Stimulated activated CD4-positive, alpha-beta T cell treated with anti-CD3 and anti-CD28 coated beads, TNF-alpha, amount 100 ng/mL, for 1 hour (primary cell): ENCODE measurements at places on chromosomes 4 and X.

GRCh38 chr4:112288455-112288854, 2.8 kb upstream of the TIFA start:
- no peak for DNase-seq

DNA sequence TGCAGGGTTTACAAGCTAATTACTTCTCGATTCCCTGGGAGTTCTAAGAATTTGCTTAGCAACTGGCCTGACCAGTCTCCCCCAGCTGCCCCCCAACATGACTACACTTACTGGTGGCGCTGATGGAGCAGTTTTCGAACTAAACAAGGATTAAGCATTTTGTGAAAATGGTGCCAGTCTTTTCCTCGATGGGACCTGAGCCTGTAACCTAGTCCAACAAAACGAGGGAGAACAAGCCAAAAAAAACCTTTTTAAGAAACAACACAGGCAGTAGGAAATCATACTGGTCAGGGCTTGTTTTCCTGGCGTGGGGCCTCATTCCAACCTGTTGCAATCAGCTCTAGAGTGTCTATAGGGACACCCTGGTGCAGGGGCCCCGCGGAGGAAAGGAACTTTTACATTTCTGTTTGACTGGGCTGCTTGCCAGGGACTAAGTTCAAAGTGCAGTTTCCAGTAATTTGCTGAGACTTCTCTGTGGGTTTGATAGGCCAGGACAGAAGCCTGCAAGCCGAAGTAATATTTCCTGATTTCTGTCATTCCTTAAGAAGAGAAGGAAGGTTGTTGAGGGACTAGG, 158.7 kb downstream of the SPRY1 start:
- DNase-seq: no peak

DNA sequence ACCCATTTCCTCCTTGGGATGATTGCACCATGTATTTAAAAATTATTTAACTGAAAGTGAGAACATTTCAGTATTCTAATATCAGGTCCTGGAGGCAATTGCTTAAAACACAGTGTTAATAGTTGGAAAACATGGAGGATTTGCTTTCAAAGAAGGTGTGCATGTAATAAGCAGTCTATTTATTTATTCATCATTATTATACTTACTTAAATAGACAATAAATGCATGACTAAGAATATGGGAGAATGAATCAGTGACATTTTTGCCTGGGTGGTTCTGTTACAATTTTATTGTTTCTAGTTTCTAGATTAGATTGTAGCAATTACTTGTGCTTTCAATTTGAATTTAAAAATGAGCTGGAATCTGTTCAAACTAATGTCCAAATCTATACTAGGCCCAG, 145.5 kb downstream of the AREG start:
- no peak for DNase-seq

GRCh38 chrX:108347800-108348199, 90.4 kb downstream of the COL4A6 start:
- no peak for DNase-seq

- DNase-seq: no peak
Observed at GRCh38 chr4:22514481-22514880, 1.4 kb downstream of the ADGRA3 start.

DNA sequence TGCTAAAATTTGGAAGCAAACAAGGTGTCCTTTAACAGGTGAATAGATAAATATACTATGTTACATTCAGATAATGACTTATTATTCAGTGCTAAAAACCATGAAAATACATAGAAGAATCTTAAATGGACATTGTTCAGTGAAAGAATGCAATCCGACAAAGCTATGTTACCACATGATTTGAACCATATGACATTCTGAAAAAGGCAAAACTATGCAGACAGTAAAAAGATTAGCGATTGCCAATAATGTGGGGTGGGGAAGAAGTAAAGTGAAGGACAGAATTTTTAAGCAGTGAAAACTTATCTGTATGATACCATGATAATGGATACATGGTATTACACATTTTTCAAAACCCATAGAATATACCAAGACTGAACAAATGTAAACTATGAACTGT, 926.9 kb downstream of the FAT4 start:
- no peak for DNase-seq

DNA sequence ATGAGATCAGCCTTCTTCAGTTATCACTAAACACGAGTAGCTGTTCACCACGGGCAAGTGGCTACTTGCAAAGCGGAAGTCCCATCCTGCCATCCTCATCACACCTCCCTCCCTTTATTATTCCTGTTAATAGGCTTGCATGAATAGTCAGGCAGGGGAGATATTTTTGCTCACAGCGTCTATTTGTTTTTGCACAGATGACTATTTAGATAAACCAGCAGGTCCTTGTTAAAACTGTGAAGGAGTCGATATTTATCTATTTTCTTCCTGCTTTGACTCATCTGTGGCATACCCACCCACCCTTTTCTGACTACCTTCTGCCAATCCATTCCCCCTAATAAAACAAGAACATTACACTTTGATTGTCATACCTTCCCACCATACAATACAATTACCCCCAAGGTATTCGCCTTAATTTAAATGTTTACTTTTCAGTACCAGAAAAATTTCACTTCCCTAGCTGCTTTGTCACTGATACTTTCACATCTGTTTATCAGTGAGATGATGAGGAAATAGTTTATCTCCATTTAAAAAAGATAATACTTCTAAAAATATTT, 96.6 kb upstream of the BANK1 start:
- no peak for DNase-seq

DNA sequence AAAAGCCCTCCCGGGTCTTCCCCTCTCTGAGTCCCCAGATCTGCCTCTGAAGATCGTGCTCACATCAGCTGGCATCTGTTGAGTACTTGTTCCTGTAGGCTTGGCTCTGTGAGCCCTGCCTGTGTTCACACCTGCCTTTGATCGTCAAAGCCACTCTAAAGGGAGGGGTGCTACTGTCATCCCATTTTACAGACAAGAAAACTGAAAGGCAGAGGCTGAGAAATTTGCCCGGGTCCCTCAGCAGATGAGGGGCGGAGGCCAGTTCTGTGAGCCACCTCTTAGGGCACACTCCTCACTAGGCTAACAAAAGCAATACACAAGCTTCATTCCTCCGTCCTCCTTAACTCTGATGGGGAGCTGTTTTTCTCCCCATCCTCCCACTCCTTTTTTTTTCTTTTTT, 655 bp downstream of the CYTL1 start:
- no peak for DNase-seq

DNA sequence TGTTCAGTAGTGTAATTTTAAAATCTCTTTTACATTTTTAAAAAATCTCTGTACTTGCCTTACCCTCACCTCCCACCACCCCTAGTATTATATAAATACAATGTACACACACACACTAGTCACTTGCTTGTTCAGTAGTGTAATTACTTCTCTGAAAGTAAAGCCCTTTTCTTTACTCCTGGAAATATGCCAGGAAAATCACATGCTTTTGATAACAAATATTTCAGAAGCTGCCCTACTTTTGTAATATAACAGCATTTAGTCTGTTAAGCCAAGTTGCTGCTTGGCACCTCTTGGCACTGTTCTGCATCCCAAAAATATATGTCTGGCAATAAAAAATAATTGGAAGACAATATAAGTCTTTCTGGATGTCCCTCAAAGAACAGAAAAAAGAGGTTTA, 172.8 kb upstream of the APOOL start:
- DNase-seq: no peak

DNA sequence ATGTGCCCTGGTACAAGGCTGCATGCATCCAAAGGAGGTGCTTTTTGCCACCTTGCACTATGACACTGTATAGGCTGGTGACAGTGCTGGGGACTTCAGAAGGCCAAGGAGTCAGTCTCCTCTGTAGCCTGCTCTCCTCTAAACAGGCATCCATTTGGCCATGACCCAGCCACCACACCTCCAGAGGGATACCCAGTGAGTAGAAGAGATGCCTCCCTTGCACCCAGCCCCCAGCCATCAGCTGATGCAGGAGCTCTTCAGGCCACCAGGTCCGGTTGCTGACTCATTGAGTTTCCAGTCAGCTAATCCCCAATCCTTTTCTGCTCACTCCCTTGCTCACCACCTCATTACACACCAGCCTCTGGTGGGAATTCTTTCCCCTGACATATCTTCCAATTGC, 99.8 kb downstream of the PJA1 start:
- no peak for DNase-seq

DNA sequence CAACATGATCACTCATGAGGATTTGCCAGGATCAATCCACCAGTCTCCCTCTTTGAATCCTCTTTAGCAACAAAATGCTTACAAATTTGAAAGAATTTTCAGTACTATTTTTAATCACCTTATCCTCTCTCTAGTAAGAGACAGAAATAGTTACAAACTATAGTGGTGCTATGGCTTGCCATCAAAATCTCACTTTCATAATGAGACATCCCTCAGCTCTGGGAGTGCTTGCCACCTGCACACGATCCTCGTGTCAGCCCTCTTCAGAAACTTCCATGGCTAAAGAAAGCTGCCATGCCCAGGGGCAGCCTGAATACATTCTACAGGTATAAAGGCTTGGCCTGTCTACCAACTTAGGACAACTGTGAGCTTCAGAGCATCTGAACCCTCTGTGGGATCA, 5.1 kb upstream of the DHX15 start:
- no peak for DNase-seq

DNA sequence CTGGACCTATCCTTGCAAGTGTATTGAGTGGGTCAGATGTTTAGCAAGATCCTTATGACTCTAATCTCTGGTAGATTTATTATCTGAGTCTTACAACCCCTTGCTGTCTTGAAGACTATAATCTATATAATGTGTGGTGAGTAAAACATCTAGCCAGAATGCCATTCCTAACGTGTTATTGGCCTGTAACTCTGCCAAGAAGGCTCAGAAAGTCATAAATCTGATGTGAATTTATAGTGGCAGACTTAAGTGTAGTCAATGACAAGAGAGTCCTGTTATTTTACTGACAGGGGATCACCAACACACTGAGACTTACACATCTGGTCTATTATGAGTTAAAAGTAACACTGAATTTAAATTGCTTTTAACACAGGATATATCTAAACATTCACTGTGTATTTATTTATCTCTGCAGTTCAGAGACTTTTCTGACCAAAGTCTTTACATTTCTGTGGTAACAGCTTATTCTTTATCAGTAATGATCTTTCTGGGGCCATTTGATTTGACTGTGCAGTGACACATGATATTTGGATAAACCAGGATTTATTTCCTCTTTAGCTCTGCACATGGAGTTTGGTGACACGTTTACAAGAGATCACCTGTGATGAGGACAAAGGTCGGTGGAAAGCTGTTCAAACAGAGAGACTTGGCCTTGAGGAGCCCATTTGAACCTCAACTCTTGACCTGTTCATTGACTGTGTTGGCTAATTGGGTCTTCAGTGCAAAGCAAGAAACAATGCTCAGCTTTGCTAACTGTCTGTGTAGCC, 415.8 kb downstream of the STIM2 start:
- no peak for DNase-seq

DNA sequence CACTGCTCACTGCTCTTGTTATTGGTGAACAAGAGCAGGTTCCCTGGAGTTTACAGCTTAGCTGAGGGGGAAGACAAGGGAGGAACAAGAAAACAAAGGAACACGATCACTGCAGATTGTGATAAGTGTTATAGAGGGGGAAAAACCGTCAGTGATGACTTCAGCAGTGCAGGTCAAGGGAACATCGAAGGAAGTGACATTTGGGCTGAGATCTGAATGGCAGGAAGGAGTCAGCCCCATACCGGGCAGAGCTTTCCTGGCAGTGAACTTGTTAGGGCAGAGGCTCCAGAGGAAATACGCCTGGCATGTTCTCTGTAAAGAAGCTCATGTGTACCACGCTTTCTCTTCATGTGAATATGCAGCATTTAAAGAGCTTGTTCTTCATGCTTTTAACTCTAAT, 78.1 kb downstream of the LDB2 start:
- DNase-seq: no peak

GRCh38 chrX:40573763-40574162, 7.0 kb upstream of the ATP6AP2 start:
- no peak for DNase-seq

- DNase-seq: no peak
Observed at GRCh38 chrX:24306440-24306839, 7.4 kb downstream of the SUPT20HL2 start.

GRCh38 chrX:137568741-137569469, 3.0 kb downstream of the ZIC3 start:
- no peak for DNase-seq

- DNase-seq: no peak
Observed at GRCh38 chr4:151674804-151675391, 85.9 kb downstream of the GATB start.

- no peak for DNase-seq
Observed at GRCh38 chr4:1584498-1584897, 99.6 kb downstream of the FAM53A start.

DNA sequence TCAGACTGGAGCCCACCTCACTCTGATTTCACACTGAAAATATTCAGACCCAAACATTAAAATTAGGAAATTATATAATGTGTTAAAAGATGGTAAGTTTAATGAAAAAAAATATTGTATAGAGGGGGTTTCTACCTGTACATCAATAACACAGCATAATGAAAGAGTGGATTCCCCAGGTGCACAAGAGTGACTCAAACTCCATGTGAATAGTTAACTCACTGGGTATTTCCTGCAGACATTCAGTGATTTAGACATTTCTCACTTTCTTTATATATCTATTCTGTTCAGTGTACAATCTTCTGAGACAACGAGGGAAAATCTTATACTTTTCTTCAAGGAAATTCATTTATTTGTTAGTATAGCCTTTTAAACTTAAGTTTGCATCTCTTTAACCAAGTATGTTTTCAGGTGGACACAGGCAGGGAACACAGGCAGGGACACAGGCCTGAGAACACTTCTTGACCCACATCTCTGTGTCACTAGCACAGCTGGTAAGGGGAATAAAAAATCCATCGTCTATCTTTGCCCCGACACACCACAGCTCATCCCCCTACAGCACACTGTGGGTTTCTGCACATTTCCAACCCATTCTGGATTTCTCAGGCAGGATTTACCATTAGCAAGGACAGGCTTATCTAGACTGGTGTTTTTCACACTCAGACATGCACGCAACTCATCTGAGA, 525.5 kb upstream of the BOD1L1 start:
- DNase-seq: no peak

- no peak for DNase-seq
Observed at GRCh38 chr4:109877400-109877799, 29.5 kb downstream of the LRIT3 start.

DNA sequence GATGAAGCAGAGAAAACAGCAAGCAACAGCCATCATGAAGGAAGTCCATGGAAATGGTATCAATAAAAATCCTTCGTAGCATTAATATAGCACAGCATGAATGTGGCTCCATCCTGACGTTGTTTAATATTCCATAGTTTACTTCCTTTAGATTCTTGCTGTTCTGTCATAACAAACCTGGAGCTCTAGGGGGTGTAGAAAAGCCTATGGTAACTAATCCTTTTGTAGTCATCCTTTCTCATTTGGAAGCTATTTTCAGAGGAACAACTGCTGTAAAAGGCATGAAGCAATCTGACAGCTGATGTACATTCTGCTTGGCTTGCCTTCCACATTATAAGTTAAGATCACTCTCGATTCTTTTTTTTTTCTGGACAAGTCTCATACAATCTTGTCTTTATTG, 914 bp downstream of the MYOZ2 start:
- DNase-seq: no peak

GRCh38 chrX:3940000-3940610, 226.7 kb upstream of the PRKX start:
- DNase-seq: no peak

- DNase-seq: no peak
Observed at GRCh38 chrX:108584617-108585211, 145.1 kb downstream of the COL4A5 start.
